Activated naive CD8-positive, alpha-beta T cell treated with anti-CD3 and anti-CD28 coated beads, Interleukin-2, amount 10 ng/mL, durations not matched to agents 7 days and 5 days (primary cell): ENCODE measurements at places on chromosomes 13 and 19.
A peak's percentile ranks its signal among the peaks of the same experiment; 100 is the strongest.

DNA sequence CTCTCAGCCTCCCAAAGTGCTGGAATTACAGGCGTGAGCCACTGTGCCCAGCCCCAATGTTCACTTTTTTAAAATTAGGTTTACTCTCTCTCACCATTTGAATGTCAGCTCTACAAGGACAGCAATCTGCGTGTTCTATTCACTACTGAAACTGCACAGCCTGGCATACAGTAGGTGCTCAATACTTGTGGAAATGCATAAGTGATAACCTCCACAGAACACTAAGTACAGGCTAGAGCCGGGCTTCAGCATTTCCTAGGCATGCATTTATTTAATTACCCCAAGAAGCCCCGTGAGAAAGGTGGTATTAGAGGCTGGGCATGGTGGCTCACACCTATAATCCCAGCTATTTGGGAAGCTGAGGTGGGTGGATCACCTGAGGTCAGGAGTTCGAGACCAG lies 33.1 kb upstream of the TNFAIP8L1 start:
- no peak for DNase-seq

DNA sequence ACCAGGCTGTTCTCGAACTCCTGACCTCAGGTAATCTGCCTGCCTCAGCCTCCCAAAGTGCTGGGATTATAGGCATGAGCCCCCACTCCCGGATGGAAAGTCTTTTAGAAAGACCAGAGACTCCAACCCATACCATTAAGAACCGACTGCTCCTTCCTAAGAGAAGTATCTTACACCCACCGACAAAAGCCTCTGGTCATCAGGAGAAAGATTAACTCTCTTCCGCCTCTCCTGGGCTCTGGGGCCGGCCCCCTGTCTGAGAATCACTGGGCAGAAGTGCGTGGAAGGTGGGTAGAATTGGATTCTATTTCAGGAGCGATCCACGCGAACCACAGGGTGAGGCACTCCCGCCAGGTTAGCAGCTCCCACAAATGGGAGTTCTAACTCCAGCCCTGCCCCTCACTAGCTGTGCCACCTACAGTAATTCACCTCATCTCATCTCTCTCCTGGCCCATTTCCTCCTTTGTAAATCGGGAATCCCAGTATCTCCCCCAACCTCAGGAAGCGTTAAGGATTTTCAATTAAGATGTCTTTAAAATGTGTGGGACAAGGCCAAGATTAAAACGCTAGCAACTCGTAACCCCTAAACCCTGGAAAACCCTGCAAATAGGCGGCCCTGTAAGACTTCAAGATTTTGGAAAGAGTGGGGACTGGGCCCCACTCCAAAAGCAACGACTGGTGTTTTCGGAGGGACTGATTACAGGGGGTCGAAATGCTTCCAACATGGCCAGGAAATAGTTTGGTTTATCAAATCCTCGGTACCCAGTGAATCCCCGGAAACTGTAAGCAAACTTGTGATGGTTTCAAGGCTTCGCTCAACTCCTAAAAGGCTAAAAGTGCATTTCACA lies 1.3 kb downstream of the HNRNPL start:
- no peak for DNase-seq

GRCh38 chr13:33152389-33152788 lies 133.2 kb downstream of the STARD13 start:
- no peak for DNase-seq

DNA sequence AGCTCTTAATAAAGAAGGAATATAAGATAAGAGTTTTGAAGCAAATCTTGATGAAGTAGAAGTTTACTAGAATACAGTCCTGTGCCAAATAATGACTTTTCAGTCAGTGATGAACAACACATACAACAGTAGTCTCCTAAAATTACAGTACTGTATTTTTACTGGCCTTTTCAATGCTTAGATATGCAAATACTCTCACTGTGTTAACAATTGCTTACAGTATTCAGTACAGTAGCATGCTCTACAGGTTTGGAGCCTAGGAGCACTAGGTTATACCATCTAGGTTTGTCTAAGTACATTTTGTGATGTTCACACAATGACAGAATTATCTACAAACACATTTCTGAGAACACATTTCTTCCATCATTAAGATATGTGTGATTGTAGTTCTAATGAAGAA lies 316.7 kb upstream of the KLHL1 start:
- DNase-seq, result no peak

DNA sequence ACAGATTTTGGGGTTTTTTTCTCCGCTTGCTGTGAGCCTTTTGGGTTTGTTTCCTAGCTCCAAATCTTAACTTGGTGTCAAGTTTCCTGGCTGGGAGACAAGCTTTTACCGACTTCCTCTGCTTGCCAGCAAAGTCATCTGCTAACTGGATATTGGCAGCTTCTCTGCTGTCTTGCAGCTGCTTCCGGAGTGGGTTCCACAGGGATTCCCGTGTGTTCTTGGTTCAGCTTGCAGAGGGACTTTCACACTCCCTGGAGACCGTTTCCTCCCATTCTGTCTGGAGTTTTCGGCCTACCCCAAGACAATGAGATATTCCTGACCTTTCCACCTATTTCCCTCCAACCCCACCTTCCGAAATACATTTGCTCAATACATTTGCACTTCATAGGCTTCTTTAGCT lies 2.2 kb upstream of the COLGALT1 start:
- DNase-seq, result no peak

DNA sequence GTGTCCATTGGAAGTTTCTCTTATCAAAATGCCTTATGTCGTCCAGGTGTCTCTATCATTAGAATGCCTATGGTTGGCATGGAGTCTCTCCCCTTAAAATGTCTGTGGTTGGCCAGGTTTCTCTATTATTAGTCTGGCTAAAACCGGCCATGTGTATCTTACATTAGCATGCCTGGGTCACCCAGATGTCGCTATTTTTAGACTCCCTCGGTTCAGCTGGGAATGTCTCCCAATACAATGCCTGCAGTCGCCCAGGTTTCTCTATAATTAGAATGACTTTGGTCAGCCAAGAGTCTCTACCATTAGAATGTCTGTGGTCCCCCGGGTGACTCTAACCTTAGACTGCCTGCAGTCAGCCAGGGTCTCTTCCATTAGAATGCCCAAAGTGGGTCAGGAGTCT lies 1536.1 kb downstream of the UQCRFS1 start:
- DNase-seq, result no peak

DNA sequence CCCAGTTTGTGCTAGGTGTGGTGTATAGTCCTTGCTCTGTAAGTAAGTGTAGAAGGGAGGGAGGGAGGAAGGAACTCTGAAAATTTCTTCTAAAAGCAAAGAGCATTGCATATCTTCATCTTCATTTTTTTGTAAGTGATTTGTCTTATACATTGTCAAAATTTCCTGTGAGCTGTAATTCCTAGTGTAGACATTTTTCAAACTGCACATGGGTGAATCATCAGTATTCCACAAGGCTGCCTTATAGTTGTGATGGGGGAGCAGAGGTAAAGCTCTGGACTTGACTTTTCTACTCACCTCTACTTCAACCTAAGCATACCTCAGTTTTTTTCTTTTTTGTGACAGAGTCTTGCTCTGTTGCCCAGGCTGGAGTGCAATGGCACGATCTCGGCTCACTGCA lies 86.9 kb downstream of the CDK8 start:
- no peak for DNase-seq

DNA sequence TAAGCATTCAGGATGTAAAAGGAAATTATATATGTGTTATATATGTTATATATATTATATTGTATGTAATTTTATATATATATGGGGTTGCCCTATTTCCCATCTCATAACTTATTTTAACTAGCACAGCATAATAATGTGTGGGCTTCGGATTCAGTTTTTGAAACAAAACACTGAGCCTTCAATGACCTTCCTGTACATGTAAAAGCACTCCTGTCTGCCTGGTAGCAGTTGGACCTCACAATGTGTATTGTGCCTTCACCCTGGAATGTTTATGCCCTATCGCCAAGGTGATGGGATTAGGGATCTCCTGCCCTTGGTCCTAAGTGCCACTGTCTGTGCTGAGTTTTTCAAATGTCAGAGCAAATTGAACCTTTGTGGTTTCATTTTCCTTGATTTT lies 968.8 kb downstream of the TUBA3C start:
- no peak for DNase-seq

GRCh38 chr13:95185851-95186250 lies 115.4 kb downstream of the ABCC4 start:
- no peak for DNase-seq

DNA sequence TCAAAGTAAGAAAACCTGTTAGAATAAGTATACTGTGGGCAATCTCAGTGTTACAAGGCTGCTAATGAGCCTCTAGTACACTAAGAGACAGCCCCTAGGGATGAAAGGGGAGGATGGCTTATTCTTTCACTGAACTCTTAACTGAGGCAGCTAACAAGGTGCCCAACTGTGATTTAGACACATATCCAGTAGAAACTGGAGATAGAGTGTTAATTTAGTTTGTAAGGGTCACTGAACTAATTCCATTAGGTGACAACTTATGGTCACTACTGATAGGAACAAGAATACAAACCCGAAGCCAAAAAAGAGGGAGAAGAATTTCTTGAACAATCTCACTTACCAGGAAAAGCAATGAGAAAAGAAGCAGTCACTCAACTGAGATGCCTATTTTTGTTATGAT lies 1010.6 kb downstream of the PCDH9 start:
- DNase-seq, result no peak

DNA sequence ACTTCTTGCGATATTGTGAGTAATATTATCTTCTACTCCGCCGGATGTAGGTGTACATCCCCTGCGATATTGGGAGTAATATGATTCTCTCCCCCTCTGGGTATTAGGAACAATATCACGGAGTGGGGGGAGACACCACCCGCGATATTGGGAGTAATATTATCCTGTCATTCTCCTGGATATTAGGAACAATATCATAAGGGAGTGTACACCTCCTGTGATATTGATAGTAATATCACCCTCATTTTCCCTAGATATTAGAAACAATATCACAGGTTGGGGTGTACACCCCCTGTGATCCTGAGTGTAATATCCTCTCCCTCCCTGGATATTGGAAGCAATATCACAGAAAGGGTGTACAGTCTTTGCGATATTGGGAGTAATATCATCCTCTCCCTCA lies 64.3 kb upstream of the CEACAM21 start:
- no peak for DNase-seq

DNA sequence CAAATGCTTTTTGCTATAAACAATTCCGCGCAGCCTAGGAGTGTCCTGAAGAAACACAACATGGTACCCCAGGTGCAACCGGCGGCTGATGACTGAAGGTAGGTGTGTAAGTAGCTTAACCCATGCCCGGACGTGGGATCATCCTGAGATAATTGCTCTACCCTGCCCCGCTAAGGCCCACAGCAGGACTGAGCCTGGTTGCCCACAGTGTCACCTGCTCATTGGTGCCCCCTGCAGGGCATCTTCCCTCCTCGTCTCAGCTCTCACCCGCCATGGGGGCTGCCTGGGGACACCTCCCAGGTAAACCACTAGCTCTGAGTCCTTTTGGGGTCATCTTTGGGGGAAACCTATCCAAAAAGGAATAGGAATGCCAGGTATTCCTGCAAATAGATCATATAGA lies 22.3 kb downstream of the TMEM161A start:
- peak; percentile 56 for DNase-seq

- DNase-seq, result no peak
Measured at GRCh38 chr19:47151627-47152026, 21.0 kb downstream of the SAE1 start.

DNA sequence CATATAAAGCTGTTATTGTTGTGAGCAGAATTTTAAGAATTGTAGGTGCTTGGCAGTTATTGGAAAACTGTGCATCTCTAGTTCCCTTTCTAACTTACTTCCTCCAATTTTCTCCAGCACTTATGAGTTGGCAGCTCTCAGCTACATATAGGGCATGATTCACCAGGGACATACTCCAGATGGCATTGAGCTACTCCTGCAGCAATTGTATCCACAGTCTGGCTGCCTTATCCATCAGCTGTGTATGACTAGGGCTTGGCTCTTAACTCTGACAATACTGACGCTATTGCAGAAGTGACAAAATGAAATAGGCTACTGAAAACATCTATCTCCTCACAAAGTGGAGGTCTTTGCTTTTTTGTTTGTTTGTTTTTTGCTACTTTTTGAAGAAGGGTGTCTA lies 276.7 kb downstream of the POU4F1 start:
- no peak for DNase-seq

GRCh38 chr13:110306960-110307766 lies at the start of the genes COL4A1 and COL4A2:
Gene COL4A1 (minus strand): TSS chr13:110307157. CDS start chr13:110307027, 130 bp downstream.
Gene COL4A2 (plus strand): TSS chr13:110307284. CDS start chr13:110307904, 620 bp downstream.
- no peak for DNase-seq

- no peak for DNase-seq
Measured at GRCh38 chr19:57927587-57927986, 7.6 kb downstream of the ZNF418 start.

- DNase-seq, result no peak
Measured at GRCh38 chr13:70366720-70367119, 258.5 kb upstream of the KLHL1 start.

GRCh38 chr13:112930192-112930591 lies 38.8 kb upstream of the MCF2L start:
- no peak for DNase-seq

GRCh38 chr13:20547479-20547908 lies 19.5 kb upstream of the IFT88 start:
- DNase-seq, result no peak

DNA sequence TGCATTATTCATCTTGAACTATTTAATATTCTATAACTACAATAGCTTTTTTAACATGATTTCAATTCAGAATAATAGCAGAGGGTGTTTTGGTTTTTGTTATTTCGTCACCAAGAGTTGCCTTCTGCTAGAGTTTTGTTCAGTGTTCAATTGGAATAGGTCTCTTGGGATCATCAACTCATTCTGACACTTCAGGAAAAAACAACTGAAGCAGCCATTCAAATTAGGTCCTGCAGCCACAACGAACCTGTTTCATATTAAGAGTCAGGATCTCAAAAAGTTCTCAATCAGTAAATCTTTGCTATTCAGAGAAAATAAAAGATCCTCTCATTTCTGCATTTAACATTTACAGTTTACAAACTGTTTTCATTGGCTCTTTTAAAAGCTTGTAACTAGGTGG lies 2.4 kb upstream of the CHAMP1 start:
- no peak for DNase-seq

DNA sequence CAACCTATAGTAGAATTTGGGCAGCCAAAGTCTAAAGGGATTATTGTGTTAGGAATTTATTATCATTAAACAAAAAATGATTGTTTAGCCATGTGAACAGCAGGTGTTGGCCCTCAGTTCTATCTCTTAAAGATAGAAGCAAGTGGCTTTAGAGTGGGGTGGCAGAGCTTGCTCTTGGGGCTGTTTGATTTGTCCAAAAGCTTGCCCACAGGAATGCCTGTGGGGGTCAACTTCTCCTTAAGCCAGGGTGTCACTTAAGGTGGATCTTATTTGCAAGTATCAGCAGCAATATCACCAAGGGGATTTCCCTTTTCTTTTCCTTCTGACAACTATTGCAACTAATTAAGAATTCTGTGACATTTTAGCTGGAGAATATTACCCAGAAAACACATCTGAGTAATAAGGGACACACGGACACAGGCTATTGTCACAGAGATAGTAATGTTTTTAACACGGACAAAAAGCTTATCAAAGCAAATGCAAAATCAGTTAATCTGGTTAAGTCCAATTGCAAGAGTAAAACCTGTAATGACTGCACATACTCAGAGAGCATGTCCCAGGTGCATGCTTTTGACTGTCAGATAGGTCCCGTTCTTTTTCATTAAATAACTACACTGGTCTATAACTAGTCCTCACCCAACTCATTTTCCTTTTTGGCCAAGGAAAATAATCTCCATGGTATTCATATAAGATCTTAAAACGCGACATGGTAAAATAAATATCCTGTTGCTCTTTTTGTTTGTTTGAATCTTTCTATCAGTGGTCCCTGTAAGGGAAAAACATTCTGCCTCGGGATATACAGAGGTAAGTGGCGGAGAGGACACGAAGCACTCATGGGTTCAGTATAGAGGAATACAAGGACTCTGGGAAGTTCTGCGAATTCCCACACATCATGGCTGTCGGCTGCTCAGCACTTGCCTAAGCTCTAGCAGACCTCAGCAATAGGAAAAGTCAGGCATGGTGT lies 172.1 kb upstream of the RFC3 start:
- no peak for DNase-seq

GRCh38 chr19:49331616-49332055 lies 3.6 kb upstream of the CD37 start:
- DNase-seq, result peak; percentile 41
